ENCODE measurements at places on chromosomes 6 and 20.

DNA sequence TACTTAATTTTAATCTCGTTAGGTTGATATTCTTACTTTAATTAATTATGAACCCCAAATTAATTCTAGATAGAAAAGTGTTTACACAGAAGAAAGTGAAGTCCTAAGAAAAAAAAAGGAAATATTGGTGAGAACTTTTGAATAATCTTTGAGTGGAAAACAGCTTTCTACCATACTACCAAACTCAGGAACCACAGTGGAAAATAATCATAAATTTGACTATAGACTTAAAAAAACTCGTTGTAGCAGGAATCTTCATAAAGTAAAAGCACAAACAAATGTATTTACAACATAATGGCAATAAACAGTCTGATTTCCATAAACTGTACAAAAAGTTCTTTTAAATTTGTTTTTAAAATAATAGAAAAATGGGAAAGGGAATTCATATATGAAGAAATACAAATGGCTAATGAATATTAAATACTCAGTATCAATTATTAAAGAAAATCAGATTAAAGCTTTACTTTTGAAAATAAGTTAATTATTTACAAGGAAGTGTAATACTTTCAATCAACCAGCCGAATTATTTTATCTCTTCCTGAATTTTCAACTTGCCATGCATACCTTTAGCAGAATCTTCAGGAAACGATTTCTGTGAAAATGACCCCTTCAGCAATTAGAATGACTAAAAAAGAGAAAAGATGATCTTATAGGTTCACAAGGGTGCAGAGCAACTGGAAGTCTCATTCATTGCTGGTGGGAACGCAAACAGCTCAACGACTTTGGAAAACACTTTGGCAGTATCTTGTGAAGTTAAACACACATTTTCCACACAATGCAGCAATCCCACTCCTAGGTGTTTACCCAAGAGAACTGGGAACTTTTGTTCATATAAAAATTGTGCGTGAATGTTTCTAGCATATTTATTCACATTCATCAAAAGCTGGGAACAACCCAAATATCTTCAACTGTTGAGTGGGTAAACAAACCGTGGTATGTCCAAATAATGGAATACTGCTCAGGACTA lies 38.5 kb upstream of the BMP6 start:
- DNase-seq = no peak

GRCh38 chr6:130900913-130901312 lies 73.7 kb downstream of the SMLR1 start:
- DNase-seq = no peak

- no peak for DNase-seq
These were observed 443.1 kb upstream of the FLRT3 start for GRCh38 chr20:14780508-14780907.

DNA sequence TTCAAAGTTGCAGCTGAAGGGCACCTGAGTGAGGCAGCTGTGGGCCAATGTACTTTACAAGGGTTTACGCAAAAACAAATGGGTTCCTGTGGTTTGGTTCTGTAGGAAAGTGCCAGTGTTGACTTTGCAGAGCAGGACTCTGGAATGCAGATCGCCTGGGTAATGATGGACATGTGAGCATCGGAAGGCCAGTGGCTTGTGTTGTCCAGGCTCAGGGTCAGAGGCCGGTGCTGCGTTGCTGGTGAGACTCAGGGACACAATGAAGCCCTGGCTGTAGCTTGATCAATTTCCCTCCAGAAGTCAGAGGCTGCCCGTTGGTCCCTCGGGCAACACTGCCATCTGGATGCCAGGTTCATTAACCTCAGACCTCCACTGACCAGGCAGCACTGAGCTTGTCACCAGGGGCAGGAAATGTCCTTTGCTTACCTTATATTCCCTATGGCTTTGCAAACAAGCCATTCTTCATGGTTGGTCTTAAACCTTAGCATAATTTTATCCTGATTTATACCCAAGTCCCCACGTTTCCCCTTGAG lies 753.4 kb downstream of the QKI start:
- DNase-seq = no peak
